ENCODE measurements at places on chromosomes 4 and X.
A peak's percentile ranks its signal among the peaks of the same experiment; 100 is the strongest.

- no peak for DNase-seq
Measured at GRCh38 chr4:122017296-122017695, 65.4 kb upstream of the TRPC3 start.

DNA sequence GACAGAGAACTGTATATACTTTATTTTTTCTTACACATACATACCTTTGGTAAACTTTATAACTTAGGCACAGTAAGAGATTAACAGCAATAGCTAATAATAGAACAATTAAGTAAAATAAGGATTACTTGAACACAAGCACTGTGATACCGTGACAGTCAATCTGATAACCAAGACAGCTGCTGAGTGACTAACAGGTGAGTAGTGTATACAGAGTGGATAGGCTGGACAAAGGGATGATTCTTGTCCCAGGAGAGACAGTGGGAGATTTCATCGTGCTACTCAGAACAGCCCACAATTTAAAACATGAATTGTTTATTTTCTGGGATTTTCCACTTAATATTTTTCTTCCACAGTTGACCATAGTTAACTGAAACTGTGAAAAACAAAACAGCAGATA is 411.8 kb downstream of the PPP1R2C start:
- no peak for DNase-seq

DNA sequence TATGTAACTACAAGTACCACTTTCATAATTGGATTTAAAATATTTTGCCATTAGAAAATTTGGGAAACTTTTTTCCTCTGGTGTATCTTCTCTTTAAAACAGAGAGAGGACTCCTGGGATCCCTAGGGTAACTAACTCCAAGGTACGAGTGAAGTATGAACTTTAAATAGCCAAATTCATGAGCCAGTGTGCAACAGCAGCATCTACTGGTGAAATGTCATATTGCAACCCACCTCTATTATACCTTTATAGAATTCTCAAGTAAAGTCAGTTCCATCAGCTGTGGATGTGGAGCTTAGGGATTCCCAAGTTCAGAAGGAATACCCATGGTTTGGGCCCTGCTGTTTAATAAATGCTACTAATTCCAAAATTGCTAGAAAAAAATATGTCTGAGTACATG is 282.7 kb upstream of the TAPT1 start:
- DNase-seq = no peak

DNA sequence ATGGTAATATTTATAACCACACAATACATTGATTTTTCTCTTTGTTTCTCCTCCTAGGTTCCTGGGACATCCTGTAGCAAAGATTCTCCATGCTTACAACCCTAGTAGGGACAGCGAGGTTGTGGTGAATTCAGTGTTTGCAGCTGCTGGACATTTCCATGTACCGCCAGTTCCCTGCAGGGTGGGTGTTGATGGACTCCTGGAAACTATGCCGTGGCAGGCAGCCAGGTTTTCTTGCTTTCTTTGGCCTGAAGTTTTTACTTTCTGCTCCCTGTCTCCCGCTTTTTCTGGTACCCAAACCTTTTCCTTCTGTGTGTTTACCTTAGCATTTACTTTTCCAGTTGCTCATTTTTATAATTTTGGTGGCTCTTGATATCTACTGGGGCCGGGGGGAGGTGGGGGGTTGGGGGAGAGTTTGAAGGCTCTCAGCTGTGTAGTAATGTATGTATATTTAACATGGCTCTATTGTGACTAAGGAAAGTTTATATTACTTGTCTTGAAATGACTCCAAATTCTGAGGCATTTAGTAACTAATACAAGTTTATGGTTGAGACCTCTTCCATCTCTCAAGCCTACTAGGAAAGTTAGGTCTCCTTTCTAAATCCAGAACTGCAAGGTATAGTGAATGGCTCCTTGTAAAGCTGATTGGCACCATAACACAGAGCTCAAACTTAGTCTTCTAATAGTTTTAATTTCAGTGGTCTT is 89.7 kb downstream of the TMEM131L start:
- DNase-seq = no peak

- DNase-seq = peak; percentile 27
Measured at GRCh38 chr4:67770422-67770821, 16.2 kb upstream of the GNRHR start.

GRCh38 chrX:31497086-31497485 is 425.2 kb upstream of the FTHL17 start:
- no peak for DNase-seq

- DNase-seq = no peak
Measured at GRCh38 chr4:141390571-141390970, 169.9 kb downstream of the ZNF330 start.

DNA sequence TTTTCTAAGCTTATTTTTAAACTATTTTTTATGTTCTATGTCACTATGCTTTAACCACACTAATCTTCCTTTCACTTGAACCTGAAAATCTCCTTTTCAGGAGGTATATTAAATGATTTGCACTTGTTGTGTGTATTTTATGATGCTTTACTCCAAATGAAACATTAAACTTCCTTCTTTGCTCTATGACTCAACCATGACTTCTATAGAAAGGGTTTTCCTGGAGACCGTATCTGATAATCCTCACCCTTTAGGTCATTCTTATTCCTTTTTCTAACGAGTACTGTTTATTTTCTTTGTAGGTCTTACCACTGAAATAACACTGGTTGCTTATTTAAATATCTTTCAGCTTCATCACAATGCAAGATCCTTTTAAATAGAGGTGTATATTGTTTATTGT is 1163.2 kb downstream of the PCDH18 start:
- DNase-seq = no peak

DNA sequence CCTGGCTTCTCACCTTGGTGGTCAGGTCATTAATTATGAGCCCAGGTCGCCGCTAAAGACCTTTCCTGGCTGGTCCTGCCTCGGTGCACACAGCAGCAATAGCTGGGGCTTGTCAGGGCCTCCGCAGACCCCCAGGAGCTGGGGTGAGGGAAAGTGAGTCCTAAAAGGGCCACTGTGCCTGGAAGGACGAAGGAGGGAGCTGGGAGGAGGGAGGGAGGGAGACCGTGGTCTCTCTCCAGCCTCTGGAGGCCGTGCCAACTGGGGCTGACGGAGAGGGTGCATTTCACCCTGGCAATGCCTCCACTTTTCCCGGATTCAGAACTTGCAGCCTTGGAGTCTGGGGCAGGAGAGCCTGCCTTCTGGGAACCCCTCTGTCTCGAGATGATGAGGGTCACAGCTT is 60.4 kb downstream of the CRLF2 start:
- DNase-seq = no peak

DNA sequence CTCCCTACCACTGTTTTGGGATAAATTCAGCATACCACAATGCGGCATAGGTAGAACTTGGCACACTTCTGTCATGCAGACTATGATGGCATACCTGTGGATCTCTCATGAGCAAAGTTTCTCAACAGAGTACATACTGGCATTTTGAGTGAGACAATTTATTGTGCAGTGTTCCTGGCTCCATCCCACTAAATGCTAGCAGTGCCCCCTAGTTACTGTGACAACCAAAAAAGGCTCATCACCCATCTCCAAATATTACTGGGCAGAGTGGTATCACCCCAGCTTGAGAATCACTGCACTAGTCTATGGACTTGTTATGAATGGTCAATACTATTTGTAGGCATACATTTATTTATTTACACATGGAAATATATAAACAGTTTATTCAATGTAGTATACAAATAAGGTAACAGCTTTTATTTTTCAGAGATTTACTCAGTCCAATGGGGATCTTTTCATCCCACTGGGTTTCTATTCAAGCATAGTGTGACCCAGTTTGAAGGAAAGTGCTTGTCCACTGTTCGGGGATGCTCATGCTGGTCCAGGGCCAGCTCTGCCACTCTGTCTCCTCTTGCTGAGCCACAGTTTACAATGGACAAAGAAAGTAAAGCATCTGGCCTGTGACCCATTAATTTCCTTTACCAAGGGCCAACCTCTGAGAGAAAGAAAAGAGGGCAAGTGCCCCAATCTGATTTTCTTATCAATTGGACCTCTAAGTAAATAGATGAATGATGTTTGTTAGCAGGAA is 81.0 kb upstream of the IL2 start:
- DNase-seq = no peak

DNA sequence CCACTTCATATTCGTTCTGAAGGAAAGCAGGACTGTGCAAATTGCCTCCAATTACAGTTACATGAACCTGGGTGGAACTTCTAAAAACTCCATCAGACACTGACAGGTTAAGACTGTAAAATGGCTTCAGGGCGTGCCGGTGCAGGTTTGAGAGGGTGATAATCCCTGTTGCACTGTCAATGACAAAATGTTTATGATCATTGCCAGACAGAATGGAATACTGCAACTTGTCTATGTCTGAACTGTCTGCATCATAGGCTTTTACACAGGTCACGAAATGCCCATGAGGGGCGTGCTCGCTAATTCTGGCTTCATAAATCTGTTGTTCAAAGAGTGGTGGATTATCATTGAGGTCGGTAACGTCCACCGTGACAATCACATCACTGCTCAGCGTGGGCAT is 63.7 kb upstream of the MTNR1A start:
- no peak for DNase-seq

DNA sequence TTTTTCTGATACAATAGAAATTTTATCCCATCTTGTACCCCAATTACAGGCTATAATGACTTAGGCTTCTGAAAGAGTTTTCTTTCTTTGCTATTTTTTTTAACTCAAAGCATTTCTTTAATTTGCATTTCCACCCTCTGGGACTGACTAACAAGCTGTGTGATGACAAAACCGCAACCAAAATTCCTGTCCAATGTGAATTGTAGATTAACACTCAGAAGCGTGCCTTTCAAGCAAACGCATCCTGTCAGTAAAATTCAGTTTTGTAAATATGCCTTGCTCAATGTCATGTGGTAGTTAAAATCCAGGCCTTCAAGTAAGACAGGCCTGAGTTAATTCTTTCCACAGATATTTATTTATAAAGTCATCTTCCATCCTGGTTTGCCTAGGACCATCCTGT is 50.3 kb downstream of the STK32B start:
- DNase-seq = no peak

DNA sequence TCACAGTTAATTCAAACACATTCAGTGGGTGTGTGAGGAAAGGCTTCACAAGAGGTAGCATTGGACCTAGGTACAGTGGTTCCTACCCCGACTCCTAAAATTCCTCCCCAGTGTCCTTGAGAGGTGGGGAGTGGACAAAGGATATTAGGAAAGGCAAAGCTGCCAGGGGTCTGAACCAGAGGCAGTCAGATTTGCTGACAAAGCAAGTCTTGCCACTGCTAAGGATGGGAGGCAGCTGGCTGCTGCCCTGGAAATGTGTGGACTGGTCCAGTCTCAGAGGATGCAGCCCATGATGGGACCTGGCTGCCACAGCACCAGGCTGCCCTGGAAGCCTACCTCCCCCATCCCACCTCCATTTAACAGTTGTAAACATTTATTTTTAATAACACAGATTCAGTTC is 4.1 kb upstream of the PHF8 start:
- DNase-seq = no peak

GRCh38 chrX:14903891-14904290 is 30.7 kb downstream of the MOSPD2 start:
- DNase-seq = no peak

DNA sequence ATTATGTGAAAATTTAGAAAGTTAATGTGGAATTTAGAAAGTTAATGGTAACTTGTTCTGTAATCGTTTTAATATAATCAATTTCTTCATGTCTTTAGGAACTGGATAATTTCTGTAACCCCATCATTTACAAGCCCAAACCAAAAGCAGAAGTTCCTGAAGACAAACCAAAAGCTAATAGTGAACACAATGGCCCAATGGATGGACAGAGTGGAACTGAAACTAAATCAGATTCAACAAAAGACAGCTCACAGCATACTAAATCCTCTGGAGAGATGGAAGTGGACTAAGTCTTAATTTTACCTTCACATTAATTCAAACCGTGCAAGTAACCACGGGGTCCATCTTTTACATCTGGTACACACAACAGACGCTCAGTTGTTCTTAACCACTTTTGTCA is 48.1 kb upstream of the PLK4 start:
- no peak for DNase-seq

DNA sequence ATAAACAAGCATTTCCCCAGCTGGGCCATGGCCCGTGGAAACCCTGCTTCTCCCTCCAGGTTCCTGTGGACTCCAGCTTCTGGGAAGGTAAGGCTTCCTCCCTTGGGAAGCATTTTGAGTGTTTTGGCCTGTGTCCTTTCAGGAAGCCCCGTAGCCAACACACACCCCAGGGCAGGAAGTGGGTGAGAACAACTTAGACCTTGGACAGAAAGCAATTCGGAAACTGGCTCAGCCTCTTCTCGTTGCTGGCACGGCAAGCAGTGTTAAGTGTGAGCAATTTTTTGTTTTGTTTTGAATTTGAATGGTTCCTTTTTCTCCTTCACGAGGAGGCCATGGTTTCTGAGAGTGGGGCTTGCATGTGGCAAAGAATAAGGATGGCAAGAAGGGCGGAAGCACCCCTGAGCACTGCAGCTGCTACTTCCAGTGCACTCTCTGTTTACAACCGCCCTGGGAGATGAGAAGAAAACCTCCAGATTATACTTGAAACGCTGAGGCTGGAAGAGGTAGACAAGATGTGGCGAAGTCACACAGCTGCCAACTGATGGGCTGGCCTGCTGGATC is 14.1 kb upstream of the CYTL1 start:
- no peak for DNase-seq

DNA sequence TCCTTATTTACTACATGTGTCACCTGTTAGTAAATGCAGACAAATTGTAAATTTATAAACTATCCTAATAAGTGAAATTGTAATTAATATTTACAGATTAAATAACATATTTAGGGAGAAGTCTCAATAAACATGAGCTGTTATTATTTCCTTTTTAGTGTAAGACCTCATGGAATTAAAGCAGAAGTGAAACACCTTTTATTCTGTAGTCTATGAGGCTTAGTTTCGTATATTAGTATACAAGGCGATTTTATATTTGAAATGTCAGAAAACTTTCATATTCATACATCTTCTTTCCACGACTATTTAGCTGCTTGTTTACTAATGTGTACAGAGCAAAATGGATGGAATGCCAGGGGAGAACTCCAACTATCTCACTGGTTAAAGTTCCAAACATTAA is 414.4 kb downstream of the ARHGAP24 start:
- DNase-seq = no peak

GRCh38 chr4:151324752-151325110 is 674 bp downstream of the SH3D19 start:
- DNase-seq = no peak

DNA sequence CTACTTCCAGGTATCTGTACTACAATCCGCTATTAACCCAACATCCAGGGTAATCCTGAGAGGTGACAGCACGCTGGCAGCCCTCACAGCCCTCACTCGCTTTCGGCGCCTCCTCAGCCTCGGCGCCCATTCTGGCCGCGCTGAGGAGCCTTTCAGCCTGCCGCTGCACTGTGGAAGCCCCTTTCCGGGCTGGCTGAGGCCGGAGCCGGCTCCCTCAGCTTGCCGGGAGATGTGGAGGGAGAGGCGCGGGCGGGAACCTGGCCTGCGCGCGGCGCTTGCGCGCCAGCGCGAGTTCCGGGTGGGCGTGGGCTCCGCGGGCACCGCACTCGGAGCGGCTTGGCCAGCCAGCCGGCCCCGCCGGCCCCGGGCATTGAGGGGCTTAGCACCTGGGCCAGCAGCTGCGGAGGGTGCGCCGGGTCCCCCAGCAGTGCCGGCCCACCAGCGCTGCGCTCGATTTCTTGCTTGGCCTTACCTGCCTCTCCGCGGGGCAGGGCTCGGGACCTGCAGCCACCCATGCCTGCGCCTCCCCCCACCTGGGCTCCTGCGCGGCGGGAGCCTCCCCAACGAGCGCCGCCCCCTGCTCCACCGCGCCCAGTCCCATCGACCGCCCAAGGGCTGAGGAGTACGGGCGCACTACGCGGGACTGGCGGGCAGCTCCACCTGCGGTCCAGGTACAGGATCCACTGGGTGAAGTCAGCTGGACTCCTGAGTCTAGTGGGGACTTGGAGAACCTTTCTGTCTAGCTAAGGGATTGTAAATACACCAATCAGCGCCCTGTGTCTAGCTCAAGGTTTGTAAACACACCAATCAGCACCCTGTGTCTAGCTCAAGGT is 87.3 kb downstream of the PRSS12 start:
- no peak for DNase-seq

Measured in NCI-H1417 (cell line).